Hypothalamus (tissue), 51 donors: ENCODE measurements at places on chromosomes 7 and 10.

DNA sequence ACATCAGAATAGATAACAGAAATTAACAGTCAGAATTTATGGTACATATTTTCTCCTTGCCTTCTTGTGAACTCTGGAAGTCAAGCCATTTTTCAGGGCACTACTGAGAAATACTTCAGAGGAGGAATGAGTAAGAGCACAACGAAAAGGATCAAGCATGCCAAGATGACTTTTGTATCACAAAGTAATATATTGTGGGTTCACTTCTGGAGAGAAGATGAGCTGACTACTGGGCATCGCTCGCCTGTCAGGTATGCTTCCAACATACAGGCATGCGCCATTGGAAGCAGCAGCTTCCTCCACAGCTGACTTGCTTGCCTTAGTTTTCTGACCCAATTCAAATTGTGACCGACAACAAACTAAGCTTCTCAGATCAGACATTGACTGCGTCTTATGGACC is 137.3 kb downstream of the VTI1A start:
- no peak for DNase-seq

DNA sequence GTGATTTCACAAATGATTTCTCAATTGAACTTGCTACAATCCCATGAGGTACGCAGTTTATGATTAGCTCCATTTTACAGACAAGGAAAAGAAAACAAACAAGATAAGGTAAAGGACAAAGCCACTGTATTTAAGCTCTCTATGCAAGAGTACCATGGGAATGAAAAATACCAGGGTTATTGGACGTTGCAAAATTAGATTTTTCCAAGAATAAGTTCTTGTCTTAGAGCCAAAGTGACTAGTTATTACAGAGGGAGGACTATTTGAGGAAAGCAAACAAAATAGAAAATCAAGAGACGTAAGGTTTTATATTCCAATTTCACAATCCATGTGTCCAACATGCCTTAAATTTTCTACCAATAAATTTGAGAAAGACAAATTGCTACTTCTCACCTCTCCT is 97.9 kb upstream of the PTN start:
- DNase-seq: no peak

DNA sequence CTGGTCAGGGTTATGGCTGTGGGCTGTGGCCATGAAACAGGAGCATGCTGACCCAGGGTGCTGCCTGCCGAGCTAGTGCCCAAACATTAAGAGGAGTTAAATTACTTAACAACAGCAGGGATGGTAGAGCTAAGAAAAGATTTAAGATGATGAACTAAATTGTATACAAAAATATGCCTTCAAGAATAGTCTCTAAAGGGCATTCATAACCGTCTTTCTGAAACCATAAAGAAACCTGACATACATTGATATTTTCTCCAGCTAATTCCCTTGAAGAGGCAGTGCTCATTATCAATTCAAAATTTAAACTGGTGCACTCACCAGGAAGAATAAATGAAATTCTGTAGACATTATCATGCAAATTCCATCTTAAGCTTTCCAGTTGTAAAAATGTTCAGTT is 265.8 kb upstream of the TAC1 start:
- DNase-seq: no peak

GRCh38 chr10:98511876-98512275 is 65.1 kb upstream of the HPS1 start:
- no peak for DNase-seq

GRCh38 chr7:138029941-138030340 is 28.1 kb upstream of the CREB3L2 start:
- DNase-seq: no peak

DNA sequence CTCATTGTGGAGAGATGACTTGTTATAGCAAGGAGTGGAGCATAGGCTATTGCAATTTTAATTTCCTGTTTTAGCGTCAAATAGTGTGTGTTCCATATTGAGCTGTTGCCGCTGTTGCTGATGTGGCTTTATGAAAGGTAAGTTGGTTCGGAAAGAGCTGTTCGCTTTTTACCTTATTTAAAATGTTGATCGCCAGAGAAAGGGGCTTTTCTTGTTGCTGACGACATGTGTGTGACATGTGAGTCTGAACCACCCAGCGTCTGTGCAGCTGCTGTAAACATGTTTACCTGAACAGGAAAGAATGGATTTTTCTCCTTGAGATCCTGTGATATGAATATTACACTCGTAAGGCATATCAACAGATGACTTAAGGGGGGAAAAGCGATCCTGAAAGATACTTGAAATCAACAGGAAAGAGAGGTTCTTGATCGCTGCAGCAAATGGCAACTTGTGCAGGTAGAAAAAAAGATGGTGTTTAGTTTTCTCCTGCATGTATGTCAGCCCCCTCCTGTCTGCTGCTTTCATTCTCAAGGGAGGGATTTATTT is 2.5 kb downstream of the ZEB1 start:
- DNase-seq: no peak

DNA sequence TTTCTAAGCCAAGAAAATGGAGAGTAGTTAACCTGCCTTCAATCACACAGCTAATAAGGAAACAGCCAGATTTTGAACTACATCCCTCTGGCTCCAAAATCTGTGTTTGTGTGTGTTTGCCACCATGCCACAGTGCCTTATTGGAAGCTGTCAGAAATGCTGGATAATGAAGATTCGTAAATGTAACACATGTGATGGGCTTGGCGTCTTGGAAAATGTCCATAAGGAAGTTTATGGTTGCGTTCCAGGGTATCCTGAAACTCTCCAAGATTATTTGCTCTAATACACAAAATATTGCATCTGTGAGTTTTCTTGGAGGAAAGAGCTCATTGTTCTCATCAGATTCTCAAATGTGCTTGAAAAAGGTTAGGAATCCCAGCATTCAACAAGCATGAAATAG is 22.7 kb downstream of the MYOF start:
- no peak for DNase-seq

DNA sequence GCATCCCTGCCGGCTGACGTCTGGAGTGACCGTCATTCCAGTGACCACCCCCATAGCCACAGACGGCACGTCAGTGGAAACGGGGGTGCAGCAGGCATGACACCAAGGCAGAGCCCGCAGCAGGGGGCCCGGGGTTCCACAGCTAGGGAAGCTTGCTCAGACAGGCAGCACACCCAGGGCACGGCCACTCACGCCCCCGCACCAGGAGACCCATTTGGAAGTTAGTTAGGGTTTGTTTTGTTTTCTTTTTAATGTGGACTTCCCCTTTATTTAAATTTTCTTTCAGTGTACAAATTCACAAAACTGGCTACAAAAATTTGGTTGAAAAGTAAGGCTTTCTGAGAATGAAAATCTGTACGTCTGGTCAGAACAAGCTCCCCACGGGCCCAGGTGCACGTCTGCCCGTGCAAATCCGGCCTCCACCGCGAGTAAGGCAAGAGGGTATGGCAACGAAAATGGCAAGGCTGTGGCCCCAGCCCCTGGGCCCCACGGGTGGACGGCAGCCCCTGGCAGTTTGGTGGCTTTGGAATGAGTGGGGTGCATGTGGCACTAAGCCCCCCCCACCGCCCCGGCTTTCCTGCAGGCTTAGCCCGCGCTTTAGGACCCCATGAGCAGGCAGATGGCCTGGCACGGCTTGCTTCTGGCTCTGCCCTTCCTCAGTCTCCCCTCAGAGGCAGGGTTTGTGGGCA is 124.2 kb downstream of the FAM53B start:
- no peak for DNase-seq

DNA sequence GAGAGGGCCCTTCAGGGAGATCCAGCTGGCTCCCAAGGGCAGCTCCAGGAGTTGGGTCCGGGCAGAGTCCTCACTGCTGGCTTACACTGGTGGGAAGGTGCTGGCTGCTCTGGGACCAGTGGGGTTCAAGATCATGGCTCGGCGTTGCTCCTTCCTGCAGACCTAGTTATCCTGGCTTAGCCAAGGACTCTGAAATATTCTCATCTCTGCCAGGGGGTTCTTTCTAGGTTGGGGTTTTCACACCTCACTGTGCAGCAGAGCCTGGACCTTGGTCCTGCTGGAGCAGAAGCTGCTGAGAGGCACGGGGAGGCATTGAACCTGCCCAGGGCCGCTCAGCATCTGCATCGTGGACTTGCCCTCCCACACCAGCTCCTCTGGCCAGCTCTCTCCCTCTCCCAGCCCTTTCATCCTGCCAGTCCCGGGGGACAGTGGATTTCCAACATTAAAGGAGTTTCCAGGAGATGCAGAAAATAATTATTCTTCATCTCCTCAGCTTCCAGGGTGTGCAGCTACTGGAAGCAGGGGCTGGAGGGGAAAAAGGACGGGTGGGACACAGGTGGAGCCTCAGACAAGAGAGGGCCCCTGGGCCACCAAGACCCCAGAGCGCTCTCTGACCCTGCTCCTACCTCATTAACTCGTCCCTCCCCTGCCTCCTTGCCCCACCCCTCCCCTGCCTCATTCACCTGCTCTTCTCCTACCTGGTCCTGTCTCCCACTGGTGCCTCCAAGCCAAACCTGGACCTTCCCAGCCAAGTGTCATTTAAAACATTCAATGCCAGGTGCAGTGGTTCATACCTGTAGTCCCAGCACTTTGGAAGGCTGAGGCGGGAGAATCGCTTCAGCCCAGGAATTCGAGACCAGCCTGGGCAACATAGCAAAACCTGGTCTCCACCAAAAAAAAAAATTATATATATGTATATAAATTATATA is 42.5 kb downstream of the JAKMIP3 start:
- DNase-seq: no peak

- no peak for DNase-seq
These were observed 122.8 kb downstream of the CUBN start for GRCh38 chr10:17006631-17007417.

- DNase-seq: no peak
These were observed 132.3 kb downstream of the THSD7A start for GRCh38 chr7:11699666-11700065.

DNA sequence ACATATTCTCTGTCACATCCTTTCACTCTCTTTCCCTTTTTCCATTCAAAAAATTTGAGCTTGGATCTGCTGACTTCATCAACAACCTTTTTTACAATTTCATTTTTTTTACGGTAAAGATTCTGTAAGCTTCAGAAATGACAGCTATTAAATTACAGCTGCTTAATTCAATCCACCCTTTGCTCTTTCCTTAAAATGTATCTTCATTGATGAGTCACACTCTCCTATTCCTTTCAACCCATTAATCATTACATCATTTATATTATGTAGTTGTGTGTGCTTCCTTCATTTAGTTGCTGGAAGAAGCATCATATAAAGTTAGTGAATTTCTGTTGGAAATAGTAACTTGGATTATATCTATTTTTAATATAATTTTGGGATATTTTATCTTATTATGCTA is 67.1 kb upstream of the MAGI2 start:
- DNase-seq: no peak

GRCh38 chr7:74379938-74380337 is 73.8 kb upstream of the GTF2IRD1 start:
- DNase-seq: peak; percentile 72

DNA sequence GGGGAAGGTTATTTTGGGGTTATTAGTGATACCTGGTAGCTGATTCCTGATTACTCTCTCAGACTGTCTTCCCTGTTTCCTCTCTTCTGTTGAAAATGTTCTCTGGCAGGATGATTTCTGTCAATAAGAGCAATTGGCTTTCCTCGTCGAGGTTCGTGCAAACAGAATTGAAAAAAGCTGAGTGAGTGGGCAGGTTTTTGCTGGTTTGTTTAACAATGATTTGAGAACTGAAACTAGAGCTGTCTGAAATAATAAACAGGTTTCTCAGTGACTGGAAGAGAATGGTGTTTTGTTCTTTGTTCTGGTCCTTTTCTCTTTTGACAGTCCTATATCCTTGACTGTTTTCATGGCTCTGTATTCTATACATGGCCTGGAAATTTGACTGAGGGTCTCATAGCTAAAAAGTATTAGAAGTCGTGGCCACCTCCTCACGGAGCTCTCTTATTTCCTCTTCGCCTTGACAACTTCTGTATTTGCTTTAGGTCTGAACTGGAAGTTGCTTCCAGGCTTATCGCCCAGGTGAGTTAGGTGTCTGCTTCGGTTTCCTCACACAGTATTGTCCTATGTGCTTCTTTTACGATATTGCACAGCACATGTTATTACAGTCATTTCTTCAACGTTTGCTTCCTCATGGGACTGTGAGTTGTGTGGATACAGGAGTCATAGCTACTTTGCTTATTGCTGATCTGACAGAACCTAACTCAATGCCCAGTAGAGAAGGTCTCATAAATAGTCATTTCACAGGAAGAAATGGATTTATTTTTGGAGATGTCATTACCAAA is 403.6 kb downstream of the NRG3 start:
- DNase-seq: no peak

- peak; percentile 9 for DNase-seq
These were observed 5.6 kb upstream of the LEP start for GRCh38 chr7:128235471-128235870.

DNA sequence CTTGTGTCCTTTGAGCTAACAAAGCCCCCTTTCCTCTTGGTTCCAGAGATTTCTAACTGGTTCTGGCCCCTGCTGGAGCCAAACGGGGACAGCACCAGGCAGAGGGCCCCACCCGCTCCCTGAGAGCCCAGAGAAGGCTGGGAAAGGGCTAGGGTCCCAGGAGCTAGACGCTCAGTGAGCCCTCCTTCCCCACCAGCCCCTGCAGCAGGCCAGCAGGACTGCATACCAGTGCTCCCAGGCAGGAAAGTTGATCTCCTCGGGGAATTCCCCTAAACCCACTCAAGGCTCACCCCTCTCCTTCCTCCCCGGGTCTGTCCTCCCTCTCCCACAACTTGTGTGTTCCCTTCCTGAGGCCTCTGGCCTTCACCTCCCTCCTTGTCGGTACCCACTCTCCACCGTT is 47.7 kb downstream of the PAX2 start:
- DNase-seq: no peak

DNA sequence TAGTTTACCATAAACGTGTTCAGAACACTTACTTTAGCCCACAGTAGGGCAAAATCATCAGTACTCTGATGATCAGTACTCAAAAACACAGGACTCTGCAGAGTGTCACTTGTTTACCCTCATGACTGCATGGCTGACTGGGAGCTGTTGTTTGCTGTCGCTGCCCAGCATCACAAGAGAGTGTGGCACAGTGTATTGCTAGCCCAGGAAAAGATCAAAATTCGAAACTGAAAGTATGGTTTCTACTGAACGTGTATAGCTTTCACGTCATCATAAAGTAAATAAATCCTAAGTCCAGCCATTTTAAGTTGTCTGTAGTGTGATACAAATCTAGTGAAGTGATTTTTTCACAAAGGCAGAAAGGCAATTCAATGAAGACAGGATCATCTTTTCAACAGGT is 184.6 kb downstream of the RAMP3 start:
- no peak for DNase-seq

DNA sequence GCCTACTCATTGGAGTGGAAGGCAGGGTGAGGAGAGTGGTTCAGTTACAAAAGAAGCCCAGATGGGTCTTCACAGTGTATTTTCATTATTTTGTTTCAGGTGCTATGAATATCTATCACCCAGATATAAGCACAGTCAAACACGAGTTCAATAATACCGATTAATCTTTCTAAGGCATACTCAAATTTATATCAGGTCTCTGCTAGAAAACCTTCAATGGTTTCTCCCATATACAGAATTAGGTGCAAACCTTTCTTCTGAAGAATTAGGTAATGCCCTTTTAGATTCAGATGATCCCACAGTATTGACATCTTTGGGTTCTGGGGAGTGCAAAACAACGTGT is 14.7 kb upstream of the HPS1 start:
- no peak for DNase-seq

DNA sequence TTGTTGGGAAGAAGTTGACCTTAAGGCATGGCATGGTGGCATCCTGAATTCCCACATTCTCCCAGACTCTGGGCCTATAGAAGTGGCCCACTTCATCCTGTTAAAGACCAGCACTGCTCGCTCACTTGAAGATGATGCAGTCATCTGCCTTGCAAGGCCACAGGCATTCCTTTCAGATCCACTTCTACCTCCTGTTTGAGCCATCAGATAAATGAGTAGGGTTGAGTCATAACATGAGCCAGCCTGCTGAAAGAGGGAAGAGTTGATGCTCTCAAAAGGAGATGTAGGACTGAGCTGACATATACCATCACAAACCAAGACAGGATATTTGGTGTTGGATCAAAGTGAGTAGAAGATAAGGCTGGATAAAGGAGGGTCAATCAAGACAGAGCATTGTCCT is 1.5 kb upstream of the EBLN1 start:
- no peak for DNase-seq
